ENCODE measurements at places on chromosomes 11 and 22.

DNA sequence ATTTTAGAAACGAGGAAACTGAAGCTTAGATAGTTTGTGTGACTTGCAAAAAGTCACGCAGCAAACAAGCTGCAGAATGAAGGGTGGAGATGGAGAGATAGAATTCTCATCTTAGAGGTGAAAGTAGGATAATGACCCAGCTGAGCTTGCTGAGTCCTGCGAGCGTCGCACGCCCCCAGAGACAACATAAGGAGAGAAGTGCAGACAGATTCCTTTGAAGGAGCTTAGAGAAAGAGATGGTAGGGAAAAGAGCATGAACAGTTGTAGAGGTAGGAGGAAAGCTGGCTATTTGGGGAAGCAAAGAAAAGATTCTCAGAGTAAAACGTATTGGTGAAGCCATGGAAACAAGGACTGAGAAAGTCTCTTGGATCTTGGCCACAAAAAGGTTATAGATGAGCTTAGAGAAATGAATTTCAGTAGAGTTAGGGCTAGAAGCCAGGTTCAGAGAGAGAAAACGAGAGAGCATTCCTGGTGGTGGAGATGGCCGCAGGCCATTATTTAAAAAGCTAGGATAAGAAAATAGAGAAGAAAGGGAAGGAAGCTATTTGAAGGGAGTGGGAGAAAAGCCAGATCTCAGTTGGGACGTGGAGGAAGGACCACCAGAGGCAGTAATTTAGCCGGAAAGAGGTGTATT is 44.8 kb downstream of the FAM83F start:
- DNase-seq: peak; percentile 37

GRCh38 chr11:94525546-94526324 is 13.5 kb downstream of the C11orf97 start:
- DNase-seq: peak; percentile 85

DNA sequence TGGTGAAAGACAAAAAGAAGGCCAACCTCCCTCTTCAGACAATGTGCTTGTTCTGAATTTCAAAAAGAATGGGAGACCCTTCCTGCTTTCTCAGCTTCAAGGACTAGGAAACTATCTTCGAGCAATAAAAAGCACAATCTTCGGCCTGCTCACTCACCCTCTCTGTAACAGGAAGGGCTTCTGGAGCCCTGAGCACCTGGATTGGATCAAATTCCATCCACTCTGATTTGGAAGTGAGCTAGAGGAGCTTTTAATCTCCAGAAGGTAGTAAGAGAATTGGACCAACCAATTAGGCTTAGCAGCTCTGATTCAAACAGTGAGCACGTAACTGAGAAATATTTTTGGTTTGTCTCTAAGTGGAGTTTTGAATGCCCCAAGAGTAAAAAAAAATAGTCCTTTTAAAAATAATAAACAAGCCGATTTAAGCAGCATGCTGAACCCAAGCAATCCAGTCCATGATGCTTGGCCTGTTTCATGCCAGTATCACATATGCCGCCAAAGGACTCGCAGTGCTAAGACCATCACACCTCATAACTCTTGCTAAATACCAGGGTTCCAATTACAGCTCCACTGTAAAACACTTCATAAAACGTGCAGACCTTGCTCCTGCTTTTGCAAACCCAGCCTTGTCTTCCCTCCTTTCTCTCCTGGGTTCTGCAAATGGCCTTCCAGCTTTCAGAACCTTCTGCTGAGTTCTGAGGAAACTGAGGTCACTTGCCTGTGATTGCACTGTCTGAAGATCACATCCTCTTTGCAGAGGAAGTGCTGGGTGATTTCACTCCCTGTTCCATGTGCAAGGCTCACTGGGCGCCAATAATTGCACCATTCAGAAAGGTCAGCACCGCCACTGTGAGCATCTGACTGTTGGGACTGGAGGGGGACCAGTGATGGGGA is 74.4 kb downstream of the SLC1A2 start:
- DNase-seq: no peak

- no peak for DNase-seq
Observed at GRCh38 chr11:33613404-33613803, 87.2 kb downstream of the C11orf91 start.

DNA sequence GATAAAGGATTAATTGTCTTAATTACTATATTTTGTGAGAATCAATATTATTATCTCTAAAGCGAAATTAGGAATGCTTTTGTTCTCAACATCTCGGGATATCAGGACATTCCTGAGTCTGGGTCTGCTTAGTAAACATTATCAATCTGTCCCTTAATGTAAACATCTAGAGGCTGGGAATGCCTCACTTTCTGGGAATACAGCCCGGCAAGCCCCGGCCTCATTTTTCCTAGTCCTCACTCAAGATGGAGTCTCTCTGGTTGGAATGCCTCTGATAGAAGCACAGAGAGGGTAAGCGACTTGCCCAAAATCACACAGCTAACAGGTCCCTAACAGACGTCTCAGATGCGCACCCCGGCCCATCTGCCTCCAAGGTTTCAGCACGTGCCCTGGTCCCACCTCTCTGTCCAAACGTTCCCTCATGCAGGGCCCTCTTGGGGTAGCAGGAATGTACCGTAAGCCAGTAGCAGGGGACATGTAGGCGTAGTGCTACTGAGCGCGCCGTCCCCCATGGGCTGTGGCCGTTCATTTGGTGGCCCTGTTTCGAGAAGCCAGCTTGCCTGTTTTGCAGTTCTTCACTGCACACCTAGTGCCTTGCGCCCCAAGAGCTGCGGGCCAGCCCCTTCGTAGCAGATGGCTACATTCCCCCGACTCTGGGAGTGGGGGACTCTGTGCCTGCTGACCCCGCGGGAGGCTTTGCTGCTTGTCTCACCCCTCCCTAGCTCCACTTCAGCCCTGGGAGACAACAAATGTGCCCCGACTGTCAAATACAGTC is 62.2 kb upstream of the FADD start:
- no peak for DNase-seq

DNA sequence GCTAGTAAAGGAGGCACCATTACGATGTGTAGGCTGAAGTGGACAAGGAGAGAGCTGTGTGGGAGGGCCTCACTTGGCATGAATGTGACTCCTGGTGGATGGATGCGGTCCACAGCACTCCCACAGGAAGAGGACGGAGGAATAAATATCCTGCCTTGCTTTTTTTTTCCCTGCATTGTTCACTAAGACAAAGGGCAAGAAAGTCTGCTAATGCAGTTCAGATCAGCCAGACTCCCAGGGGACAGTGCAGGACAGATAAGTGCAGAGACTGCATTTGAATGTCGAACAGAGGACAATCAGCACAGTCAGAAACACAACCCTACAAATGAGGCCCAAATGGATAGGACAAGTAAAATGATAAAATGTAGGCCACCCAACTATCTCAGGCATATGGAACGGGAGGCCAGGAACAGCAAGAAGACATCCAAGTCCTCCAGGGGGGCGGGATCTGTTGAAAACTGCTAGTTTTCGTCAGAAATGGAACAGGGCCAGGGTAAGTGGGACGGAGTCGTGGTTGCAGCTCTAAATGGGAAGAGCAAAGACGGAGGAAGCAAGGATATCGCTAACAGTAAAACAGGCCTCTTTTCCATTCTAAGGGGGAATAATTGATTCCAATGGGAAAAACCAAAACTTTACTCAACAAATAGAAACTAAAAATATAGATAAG is 25.2 kb upstream of the OR8B8 start:
- DNase-seq: peak; percentile 61

DNA sequence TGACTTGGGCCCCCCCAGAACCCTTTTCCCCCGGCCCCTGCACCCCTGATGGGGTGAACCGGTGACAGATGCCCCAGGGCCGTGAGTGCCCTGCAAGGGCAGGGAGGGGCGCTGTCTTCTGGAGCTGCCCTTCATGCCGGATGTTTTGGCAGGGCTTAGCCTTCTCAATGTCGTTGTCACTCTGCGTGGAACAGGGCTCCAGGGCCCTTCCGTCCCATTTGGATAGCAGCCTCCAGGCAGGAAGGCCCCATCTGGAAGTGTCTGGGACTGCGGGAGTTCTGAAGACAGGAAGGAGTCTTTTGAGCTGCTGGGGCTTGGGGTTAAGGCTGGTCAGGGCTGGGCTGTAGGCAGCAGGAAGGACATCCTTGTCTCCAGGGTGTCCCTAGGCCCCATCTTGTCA is 4.6 kb downstream of the FRMD8 start:
- DNase-seq: peak; percentile 29

GRCh38 chr11:118662401-118663271 is 16.8 kb downstream of the TREH start:
- no peak for DNase-seq

DNA sequence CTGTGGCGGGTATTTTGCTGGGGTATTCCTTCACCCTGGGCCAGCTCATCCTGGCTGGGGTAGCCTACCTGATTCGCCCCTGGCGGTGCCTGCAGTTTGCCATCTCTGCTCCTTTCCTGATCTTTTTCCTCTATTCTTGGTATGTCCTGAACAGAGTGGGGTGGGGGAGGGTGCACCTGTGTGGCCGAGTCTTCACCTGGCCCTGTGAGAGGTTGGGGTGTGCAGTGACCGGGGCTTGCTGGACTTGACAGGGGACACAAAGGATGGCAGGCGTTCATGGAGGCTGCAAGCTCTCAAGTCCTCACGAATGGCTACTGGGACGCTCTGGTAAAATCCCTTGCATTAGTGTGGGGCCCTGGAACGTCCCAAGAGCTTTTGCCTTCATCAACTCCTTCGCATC is 39.3 kb downstream of the CAPN1 start:
- no peak for DNase-seq

GRCh38 chr11:20937826-20938225 is 268.4 kb downstream of the NELL1 start:
- DNase-seq: no peak

DNA sequence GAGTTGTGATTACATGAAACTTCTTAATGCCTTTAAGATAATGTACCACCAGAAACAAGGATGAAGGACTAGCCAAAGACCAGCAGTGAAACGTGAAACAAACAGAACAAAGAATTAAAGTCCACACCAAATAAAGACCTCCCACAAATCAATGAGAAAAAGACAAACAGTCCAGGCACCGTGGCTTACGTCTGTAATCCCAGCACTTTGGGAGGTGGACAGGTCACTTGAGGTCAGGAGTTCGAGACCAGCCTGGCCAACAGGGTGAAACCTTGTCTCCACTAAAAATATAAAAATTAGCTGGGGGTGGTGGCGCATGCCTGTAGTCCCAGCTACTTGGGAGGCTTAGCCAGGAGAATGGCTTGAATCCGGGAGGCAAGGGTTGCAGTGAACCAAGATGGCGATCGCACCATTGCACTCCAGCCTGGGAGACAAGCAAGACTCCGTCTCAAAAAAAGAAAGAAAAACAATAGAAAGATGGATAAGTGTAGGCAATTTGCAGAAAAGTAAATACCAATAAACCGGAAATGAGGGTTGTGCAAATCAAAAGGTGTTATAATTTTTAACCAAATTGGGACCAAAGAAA is 167.8 kb upstream of the GRK3 start:
- DNase-seq: no peak

- peak; percentile 74 for DNase-seq
Observed at GRCh38 chr11:58059007-58059350, 28.2 kb downstream of the OR6Q1 start.

- no peak for DNase-seq
Observed at GRCh38 chr22:29758068-29758622, 8.7 kb downstream of the ZMAT5 start.

- no peak for DNase-seq
Observed at GRCh38 chr11:82909015-82909640, 7.6 kb downstream of the DDIAS start.

GRCh38 chr11:67465189-67465510 is 3.9 kb downstream of the TMEM134 start:
- DNase-seq: no peak

DNA sequence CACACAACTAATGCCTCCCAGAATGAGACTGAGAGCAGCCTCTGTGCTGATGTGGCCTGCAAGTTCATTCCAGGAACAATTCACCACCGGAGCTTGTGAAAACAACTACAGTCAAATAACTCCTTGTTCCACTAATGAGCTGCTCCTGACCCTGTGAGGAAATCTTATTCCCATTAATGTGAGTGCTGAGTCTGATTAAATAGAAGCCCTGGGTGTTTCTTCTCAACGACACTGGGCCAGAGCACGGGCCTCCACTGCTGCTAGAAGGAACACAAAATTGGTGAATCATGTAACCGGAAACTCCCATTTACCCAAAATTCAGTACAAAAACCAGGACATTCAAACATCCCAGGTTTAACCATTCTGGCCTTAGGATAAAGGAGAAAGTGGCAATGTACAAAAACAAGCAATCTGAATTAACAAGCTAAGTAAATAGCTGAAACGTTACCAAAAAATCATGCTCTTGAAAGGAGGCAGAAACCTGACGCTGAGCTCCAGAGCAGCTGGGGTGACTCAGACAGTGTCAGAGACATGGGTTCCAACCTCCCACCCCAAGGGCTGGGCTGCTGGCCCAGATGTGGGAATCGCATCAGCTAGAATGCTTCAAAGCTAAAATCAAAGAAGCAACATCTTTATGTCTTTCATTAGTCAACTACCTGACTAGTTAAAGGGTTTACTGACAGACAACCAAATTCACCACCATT is 26.7 kb downstream of the SERGEF start:
- DNase-seq: peak; percentile 31

DNA sequence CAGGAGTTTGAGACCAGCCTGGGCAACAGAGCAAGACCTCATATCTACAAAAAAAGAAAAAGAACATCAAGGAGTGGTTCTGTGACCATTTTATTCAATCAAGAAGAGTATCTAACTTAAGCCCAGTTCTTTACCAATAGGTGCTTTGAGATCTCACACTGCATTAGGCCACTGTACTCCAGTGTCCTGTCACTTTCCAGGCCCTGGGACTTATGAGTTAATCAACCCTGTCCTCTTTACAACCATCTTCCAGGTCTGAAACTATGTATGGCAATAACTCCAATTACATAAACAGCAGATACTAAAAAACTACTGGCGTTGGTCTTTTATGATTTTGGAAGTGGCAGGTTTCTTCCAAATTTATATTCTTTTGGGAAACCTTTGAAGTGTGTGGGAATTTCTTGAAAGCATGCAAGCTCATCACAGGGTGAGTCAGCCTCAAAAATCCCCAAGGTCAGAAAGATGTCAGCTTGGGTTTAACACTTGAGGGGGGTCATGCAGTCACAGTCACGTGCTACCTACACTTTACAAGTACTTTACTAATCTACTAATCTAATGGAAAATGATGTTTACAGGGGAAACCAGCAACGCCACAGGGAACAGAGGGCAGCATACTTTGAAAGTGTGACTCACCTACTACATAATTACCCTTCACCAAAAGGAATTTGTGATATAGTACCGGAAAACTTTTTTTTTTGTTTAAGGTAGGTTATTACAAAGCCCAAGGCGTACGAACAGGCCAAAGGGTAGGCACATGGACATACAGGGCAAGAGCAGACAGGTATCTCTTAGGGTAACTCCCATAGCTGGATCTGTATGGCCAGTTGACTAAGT is 15.6 kb downstream of the PISD start:
- DNase-seq: no peak

DNA sequence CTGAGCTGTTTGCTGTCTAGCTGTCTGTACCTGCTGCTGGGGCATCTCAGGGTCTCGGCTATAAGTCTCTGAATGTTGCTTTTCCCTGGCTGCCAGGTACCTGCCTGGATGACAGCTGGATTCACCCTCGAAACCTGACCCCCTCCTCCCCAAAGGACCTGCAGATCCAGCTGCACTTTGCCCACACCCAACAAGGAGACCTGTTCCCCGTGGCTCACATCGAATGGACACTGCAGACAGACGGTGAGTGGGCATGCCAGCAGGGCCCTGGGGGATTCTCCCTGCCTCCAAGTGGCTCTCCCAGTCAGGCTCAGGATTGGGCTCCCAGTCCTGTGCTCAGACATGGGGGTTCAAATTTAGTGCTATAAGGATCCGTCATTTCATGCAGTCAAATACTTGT is 12.9 kb downstream of the IL17RA start:
- DNase-seq: no peak
